Pulmonary artery endothelial cell (primary cell): ENCODE measurements at places on chromosomes 11 and 22.
A peak's percentile ranks its signal among the peaks of the same experiment; 100 is the strongest.

DNA sequence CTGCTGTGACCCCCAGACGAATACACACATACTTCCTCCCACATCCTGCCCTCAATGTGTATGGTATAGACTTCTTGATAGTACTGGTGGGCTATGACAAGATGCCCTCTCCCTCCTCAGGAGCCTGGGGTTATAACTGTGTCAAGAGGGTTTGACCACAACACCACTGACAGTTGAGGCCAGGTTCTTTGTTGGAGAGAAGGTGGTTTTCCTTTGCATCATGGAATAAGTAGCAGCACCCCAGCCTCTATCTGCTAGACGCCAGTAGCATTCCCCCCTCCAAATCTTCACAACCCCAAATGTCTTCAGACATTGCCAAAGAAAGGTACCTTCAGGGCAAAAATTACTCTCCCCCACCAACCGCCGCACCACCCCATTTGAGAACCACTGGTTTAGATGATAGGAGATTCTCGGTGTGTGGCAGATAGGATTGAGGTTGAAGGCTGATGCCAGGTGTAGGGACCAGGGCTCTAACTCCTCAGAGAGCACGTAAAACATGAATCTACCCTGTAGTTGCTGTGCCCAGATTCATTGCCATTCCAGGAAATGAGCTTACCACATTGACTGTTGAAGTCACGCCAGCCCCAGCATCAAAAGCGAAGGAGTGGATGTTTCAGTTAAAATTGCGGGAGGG, 5.5 kb upstream of the MYO18B start:
- no peak for DNase-seq

DNA sequence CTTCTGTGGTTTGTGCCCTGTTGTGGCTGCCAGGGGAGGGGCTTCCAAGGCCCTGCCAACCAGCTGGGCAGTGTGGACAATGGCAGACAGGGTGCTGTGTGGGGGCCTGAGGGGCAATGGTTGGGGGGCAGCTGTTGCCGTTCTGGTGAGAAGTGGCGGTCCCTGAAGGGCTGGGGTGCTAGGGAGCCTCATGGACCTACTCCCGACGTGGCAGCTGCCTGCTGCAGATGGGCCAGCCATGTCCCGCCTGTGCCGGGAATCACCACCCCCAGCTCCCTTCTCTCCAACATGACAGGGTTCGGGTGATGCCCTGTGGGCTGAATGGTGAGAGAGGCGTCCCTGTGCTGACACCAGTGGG, 74.2 kb downstream of the KCNQ1 start:
- no peak for DNase-seq

- DNase-seq, result no peak
These were observed 1292.6 kb downstream of the LRRC4C start for GRCh38 chr11:40166892-40167291.

DNA sequence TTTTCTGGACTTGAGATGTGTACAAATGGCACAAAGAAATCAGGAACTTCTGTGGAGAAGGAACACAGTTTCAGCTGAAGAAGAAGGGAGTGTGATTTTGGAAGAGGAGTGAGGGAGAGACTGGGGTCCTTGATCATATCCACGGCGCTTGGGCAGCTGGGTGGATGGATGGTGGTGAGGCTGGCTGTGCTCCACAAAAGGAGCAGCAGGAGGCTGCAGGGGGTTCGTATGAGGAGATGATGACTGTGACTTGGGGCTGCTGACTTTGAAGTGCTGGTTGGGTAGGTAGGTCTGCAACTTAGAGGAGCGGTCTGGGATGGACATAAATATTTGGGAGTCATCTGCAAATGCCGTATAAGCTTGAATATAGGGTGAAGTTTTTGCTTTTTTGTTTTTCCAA, 1.3 kb upstream of the DCHS1 start:
- no peak for DNase-seq

GRCh38 chr11:69744435-69744834, 30.7 kb downstream of the FGF4 start:
- DNase-seq, result peak; percentile 10
